CD4-positive, alpha-beta T cell treated with Interleukin-15 for 4 hours (primary cell): ENCODE measurements at places on chromosomes 1 and 21.

DNA sequence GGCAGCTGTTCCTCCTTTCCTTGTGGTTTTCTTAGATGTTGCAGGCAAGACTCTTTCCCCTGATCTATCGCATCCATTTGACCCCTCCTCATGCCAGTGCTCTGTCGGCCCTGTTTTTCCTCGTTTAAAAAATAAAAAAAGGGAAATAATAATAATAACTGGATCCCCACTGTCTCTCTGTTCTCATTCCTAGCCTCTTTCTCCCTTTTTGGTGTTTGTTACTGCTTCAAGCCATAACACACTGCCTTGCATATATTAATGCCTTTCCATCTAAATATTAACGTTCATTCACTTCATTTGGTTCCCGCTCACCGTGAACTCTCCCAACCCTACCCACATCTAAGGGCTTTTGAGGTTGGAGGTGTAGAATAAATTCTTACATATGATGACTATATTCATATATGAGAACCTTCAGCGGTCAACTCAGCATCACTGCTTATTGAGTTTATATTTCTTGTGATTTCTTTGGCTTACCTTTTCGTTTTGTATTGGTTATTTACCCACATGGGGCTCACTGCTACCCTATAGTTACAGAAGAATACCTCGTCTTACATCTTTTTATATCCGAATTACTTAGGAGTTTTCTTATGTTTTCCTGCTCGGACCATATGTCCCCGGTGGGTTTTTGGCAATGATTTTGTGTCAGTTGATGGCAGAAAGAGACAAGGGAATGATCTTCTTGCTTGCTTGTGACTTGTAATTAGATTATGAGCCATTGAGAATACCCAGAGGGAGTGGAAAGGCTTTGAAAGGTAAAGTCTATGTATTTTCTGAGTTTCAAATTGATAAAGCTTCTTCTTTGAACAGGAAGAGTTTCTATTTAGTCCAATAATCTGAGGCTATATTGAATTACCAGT is 805 bp downstream of the ATG4C start:
- no peak for DNase-seq

DNA sequence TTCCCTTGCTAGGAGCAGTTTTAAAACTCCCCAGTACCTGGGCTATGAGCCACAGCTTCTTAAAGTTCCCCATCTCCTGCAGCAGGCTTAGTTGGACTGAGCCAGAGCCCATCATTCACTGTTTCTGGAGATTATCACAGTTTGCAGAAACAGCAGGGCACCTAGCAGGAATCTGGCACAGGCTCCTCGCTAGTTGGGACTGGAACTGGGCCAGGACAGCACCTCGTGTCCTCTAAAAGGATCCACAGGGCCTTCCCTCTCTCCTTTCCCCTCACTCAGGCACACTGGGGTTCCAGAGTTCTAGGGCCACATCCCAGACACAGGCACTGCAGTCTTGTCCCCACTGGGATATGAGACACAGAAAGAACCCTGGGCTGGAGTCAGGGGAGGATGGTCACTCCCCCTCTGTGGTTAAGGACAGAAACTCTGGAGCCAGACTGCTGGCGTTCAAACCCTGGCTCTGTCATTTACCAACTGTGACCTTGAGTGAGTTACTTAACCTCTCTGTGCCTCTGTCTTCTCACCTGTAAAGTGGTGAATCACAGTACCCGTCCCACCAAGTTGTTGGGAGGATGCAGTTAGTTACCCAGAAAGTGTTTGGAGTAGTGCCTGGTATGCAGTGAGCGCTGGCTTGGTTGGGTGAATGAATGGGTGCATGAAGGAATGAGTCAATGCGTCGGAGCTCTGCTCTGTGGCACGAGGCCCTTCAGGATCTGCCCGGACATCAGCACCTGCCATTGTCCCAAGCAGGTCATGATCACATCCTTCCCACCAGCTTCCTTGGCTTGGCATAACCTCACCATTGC is 18.8 kb upstream of the ECE1 start:
- no peak for DNase-seq

GRCh38 chr1:42162181-42162580 is 2.4 kb downstream of the GUCA2A start:
- DNase-seq: no peak

GRCh38 chr1:64523413-64524337 is 53.7 kb downstream of the CACHD1 start:
- no peak for DNase-seq

GRCh38 chr21:45113543-45113942 is 39.2 kb downstream of the ADARB1 start:
- DNase-seq: no peak

DNA sequence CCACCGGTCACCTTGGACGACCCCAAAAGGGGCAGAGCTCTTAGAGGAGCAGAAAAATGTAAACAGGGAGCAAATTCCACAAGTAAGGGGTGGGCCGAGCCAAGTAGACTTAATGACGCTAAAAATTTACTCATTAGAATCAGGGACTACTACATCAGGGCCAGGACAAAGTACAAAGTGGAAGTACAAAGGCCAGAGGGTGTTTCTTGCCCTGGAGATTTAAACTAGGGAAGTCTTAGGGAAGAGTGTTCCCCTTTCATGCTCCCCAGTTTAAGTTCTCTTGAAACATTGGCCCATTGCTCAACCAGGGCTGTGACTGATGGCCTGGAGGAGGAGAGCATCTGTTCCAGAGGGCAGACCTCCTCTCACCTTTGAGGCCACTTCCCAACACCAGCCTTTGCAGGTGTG is 48.6 kb downstream of the BACH1 start:
- no peak for DNase-seq

- DNase-seq: no peak
Measured at GRCh38 chr1:212689758-212690529, 9.7 kb downstream of the BATF3 start.

- DNase-seq: no peak
Measured at GRCh38 chr1:20499718-20500117, 8.2 kb downstream of the MUL1 start.

DNA sequence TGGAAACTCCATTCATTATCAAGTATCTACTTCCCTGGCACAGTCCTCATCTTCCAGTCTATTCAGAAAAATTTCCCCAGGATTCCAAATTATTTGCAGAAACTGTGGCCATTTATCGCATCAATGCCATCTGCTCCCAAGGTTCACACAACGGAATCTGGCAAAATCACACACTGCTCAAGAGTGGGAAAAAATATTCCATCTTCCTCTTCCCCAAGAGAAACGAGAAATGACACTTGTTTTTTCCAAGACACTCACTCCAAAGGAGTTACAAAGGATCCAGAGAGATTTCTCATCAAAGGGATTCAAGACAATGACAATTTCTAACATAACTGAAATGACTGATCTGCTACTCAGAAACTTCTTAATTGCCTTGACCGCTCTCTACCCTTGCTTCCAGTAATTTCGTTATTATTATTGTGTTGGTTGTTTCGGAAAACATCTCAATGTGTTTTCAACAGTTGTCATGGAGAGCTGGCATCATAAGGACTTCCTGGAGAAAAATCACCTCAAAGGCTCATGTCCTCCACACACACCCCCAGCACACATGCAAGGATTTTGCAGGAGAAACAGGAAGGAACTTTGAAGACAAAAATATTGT is 128.0 kb downstream of the PSMG1 start:
- no peak for DNase-seq

DNA sequence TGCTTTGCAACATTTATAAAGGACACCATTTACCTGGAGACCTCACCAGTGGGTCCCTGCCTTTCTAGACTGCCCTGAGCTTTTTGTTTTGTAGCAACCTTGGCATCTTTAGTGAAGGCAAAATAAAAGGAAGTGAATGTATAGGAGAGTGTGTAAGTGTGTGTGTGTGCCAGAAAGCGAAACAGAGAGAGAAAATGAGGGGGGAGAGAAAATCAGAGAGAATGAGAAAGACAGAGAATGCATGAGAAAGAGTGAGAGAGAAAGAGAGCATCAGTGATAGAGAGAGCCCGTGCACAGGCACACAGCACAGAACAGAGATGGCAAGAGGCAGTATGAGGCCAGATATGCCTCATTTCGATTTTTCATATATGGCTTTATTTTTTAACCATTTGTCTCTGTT is 57.5 kb downstream of the HSD3B1 start:
- DNase-seq: no peak

DNA sequence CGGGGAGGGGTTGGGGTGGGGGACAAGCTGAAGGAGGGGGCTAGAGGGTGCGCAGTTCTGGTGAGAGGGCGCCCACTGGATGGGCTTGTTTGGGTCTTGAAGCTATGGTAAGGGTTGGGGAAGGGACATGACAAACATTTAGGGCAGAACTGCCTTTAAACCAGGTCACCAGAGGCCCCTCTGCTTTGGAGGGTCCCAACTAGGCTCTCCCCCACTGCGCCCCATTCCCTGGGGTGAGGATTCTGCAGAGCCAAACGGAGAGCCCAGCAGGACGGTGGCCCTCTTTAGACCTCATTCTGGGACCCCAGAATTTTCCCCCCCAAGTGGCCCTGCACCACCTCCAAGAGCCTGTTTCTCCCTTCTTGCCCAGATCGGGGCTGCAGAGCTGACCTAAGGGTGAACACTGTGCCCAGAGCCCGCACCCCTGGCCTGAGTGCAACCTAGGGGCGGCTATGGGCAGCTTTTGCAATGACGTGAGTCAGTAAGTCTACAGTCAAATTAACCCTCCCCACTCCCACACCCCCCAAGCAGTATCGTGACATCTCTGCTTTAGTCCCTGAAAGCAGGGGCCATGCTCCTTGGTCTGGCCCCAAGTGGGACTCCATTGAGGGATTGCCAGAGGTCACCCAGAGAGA is 593.8 kb downstream of the MATN1 start:
- DNase-seq: no peak

DNA sequence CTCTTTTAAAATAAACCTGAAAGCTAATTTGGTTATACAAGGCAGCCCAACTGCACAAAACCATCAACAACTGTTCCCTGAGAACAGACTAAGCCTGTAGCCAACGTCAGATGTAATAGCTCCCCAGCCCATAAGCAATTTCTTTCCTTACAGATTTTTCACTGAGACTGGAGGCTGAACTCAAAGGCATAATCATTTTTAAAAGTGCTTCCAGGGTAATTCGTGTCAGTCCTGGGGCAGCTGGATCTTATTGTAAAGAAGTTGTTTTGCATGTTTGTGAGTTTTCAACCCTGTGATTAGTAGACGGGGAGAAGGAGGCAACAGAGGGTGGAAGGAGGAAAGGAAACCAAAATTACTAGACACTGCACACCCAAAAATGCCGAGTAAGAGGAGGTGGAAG is 3.2 kb downstream of the DPT start:
- no peak for DNase-seq

- no peak for DNase-seq
Measured at GRCh38 chr1:234746798-234747196, 136.8 kb upstream of the IRF2BP2 start.

- no peak for DNase-seq
Measured at GRCh38 chr1:170959385-170959784, 24.1 kb downstream of the MROH9 start.

DNA sequence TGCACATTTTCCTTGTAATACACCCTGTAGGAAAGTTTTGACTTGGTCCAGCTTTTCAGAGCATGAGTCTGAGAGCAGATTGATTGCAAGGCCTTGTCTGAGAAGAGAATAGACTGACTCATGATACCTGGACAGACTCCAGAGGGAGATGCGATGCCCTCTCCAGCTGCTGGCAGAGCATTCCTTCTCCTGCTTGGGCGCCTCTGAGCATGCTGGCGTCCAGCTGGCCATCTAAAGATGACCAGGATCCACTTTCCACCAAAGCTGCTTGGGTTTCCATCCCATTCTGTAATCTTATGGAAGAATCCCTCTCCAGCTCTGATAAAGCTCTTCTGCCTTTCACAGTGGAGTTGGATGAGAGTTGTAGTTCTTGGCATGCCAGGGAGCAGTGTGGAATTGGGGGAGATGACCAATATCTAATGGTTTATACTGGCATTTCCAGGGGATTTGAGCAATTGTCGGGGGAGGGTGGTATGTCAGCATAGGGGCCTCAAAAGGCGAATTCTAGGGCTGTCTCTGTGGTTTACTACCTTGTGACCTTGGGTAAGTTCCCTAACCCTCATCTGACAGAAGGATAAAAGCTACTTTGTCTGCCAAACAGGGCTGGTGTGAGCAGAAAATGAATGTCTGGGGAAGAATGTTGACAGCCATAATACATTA is 19.5 kb downstream of the SZRD1 start:
- DNase-seq: no peak

- DNase-seq: no peak
Measured at GRCh38 chr1:245827301-245827700, 672.5 kb downstream of the KIF26B start.

DNA sequence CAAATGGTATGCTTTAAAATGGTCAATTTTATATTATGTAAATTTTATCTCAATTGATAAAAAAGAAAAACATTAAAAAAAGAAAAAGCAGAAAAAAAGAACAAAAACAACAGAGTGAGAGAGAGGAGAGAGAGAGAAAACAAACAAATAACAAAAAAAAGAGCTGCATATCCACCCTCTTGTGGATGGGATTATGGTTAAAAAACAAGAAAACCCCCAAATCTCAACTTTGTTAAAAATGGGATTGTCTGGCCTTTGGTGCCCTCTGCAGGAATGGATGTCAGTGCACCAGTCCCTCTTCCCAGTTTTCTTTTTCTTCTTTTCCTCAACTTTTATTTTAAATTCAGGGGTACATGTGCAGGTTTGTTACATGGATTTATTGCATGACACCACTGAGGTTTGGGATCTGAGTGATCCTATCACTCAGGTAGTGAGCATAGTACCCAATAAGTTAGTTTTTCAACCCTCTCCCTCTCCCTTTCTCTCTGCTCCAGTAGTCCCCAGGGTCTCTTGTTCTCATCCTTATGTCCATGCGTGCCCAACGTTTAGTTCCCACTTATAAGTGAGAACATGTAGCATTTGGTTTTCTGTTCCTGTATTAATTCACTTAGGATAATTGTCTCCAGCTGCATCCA is 28.1 kb downstream of the RNF187 start:
- peak; percentile 38 for DNase-seq

DNA sequence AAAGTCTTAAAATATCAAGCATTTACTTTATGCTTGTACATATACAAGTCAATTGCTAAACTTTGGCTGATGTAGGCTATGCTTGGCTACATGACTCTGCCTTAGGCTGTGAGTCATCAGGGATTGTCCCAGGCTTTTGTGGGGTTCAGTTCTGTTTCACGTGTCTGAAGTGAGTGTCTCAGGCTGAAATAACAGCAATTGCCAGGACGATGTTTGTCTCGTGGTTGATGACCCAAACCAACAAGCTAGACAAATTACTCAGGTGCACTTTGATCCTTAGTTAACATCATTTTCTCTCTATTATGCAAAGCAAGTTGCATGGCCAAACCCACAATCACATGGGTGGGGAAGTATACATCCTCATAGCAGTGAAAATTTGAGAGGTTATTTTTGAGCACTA is 410.1 kb downstream of the BRINP3 start:
- no peak for DNase-seq

- DNase-seq: no peak
Measured at GRCh38 chr1:205316161-205316566, 5.4 kb downstream of the NUAK2 start.

- no peak for DNase-seq
Measured at GRCh38 chr1:44249543-44249942, 36.3 kb downstream of the DMAP1 start.

DNA sequence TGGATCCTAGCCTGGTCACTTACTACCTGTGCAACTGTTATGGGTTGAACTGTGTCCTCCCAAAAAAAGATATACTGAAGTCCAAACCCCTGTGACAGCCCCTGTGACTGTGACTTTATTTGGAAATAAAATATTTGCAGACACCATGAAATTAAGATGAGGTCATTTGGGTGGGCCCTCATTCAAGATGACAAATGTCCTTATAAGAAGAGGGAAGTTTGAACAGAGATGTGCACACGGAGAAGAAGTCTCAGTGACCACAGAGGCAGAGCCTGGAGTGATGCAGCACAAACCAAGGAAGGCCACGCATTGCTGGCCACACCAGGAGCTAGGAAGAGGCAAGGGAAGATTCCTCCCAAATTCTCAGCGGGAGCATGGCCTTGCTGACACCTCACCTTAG is 249.7 kb upstream of the RUNX1 start:
- no peak for DNase-seq

- no peak for DNase-seq
Measured at GRCh38 chr1:234533034-234533891, 54.3 kb upstream of the TARBP1 start.
